ENCODE measurements at places on chromosomes 5 and 9. TPM values are rescaled to one million over a fixed set of nuclear protein-coding genes. Genes with fewer than 3 reads are reported as not detected.

MELK gene
- total RNA-seq: 0.94 TPM

CCL28 gene
- 8.8 TPM for total RNA-seq

SLC22A5 gene
- total RNA-seq: 2.2 TPM

SUSD3 gene
- total RNA-seq: 11.0 TPM

MYMK gene
- not detected for total RNA-seq

SPINK1 gene
- 0.21 TPM for total RNA-seq

GRXCR2 gene
- not detected for total RNA-seq

C5 gene
- total RNA-seq: 1.8 TPM

FOXD4L6 gene
- not detected for total RNA-seq

ROR2 gene
- not detected for total RNA-seq

HMGCS1 gene
- total RNA-seq: 53.0 TPM

DPH7 gene
- total RNA-seq: 17.6 TPM

CD72 gene
- total RNA-seq: 4.9 TPM

Measured in mononuclear cell (primary cell).